ENCODE measurements at places on chromosomes 6 and 20.

DNA sequence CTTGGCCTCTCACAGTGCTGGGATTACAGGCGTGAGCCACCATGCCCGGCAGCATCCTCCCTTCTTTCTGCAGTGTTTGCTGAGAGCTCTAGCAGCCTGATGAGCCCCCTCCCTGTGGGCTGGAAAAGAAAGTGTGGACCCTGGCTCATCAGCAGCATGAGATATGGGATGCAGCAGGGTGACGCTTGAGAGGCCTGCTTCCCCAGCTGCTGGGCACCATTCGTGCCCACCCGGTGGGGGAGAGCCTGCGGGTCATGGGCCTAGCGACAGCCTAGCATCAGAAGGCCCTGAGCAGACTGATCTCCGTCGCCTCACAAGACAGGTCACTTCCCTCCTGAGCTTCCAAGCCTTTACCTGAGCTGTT lies 16.0 kb upstream of the CCDC167 start:
- DNase-seq = no peak

GRCh38 chr6:73006146-73006545 lies 219.2 kb downstream of the KHDC1L start:
- DNase-seq = no peak

DNA sequence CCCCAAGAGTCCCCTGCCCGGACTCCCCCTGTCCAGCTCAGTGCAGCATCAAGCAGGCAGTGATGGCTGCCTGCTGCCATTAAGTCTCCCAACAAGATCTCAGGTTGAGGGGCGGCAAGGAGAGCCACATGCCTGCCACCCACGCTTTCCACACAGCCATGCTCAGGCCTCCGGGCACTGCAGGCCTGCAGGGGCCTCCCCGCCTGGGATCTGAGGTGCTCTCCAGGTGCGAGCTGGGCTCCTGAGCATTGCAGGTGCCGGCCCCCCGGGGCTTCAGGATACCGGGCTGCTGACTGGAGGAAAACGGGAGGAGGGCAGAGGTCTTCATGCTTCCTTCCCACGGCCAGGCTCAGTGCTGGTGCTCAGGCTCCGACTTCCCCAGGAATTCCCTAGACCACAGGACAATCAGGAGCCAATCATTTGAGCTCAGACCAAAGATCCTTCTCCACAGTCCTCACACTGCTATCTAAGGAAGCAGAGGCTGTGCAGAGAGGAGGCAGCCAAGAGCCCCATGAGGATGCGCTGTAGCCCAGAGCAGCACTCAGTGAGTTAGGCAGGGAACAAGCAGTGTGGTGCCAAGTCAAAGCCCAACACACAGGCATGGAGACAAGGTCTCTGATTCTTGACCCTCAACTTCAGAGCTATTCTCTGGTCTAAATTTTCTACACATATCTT lies 52.7 kb downstream of the PYGB start:
- DNase-seq = no peak

- DNase-seq = no peak
Observed at GRCh38 chr6:39566456-39566855, 158.8 kb downstream of the KIF6 start.

GRCh38 chr6:44327760-44328159 lies 14.6 kb upstream of the AARS2 start:
- DNase-seq = no peak

DNA sequence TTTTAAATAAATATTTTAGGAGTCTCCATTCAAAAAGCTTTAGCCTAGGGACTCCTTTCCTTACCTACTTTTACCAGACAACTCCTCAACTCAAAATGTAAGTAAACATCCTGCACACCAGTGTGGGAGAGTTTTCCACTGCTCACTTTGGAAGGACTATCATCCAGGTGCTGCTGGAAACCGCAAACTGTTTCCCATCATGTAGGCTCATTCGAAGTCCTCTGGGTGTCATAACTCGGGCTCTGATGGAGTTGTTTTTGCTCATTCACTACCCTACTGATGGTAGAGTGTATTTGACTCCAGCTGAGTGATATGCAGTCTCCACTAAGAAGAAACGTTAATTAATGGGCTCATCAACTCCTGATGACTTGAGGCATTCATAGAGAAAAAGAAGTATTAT lies 136.5 kb upstream of the AKAP12 start:
- DNase-seq = no peak

GRCh38 chr6:6912817-6913744 lies 194.7 kb upstream of the RREB1 start:
- no peak for DNase-seq

- DNase-seq = no peak
Observed at GRCh38 chr6:137763886-137764285, 103.2 kb upstream of the TNFAIP3 start.

GRCh38 chr6:715709-716491 lies 23.0 kb upstream of the EXOC2 start:
- DNase-seq = no peak

All from activated naive CD4-positive, alpha-beta T cell (primary cell).